T-helper 17 cell (primary cell): ENCODE measurements at places on chromosomes 16 and 17.

GRCh38 chr17:49687878-49688491 is 10.1 kb upstream of the SPOP start:
- peaks cover 27% of the 10 kb centered on the region for H3K4me1 ChIP-seq
- H3K4me3 ChIP-seq = peak overlapping the region; percentile 80
- H3K27ac ChIP-seq = peak overlapping the region; percentile 90
- DNase-seq = no peak
- H3K36me3 ChIP-seq = peaks cover 4% of the 10 kb centered on the region

- no peak for DNase-seq
- H3K27ac ChIP-seq = no peak overlapping the region
- H3K36me3 ChIP-seq = peaks cover 6% of the 10 kb centered on the region
These were observed 47.7 kb upstream of the XYLT1 start for GRCh38 chr16:17518441-17518840.

- H3K36me3 ChIP-seq = peaks cover 8% of the 10 kb centered on the region
- H3K27me3 ChIP-seq = no peaks in the 10 kb centered on the region
- DNase-seq = no peak
- H3K4me3 ChIP-seq = no peak overlapping the region
These were observed 136.0 kb upstream of the C17orf78 start for GRCh38 chr17:37239690-37240334.

DNA sequence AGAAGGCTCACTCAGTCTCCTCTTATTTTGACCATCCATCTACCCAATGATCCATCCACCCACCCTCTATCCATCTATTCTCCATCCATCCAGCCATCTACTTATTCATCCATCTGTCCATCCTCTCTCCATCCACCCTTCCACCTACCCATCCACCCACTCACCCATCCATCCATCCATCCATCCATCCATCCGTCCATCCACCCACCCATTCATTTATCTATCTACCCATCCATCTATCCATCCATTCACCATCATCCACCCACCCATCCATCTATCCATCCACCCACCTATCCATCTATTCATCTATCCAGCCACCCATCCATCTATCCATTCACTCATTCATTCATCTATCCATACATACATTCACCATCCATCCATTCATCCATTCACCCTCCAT is 45.8 kb upstream of the PLCG2 start:
- H3K4me3 ChIP-seq = no peak overlapping the region
- DNase-seq = no peak
- no peaks in the 10 kb centered on the region for H3K27me3 ChIP-seq

GRCh38 chr16:72621651-72622050 is 426.3 kb downstream of the ZFHX3 start:
- H3K4me1 ChIP-seq = no peaks in the 10 kb centered on the region
- no peaks in the 10 kb centered on the region for H3K36me3 ChIP-seq
- no peak overlapping the region for H3K4me3 ChIP-seq
- H3K27ac ChIP-seq = no peak overlapping the region

DNA sequence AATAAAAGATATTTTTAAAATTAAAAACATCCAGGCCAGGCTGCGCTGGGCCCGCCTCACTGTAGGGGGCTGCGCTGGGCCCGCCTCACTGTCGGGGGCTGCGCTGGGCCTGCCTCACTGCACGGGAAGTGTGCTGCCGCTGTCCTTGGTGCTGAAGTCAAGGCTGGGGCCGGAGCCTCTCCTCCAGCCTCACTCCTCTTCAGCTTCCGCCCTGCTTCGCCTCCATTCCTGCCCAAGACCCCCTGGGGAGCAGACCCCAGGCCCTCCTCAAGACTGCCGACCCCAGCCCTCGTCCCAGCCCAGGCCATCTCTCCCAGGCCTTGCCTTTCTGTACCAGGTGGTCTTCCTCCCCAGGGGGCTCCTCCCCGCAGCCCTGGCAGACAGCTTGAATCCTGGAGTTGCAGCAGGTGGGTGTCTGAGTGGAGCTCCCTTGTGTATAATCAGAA is 26.2 kb downstream of the ENDOV start:
- peaks cover 2% of the 10 kb centered on the region for H3K36me3 ChIP-seq
- DNase-seq = peak; percentile 39
- H3K4me1 ChIP-seq = peaks cover 3% of the 10 kb centered on the region

- H3K27me3 ChIP-seq = no peaks in the 10 kb centered on the region
- H3K36me3 ChIP-seq = no peaks in the 10 kb centered on the region
- peaks cover 7% of the 10 kb centered on the region for H3K4me1 ChIP-seq
- no peak overlapping the region for H3K4me3 ChIP-seq
These were observed 4.4 kb downstream of the NHERF2 start for GRCh38 chr16:2031081-2031577.

GRCh38 chr16:82043680-82044584 is 8.9 kb downstream of the HSD17B2 start:
- H3K4me3 ChIP-seq = no peak overlapping the region
- H3K36me3 ChIP-seq = no peaks in the 10 kb centered on the region
- peaks cover 31% of the 10 kb centered on the region for H3K27me3 ChIP-seq

- DNase-seq = no peak
- no peaks in the 10 kb centered on the region for H3K36me3 ChIP-seq
- peaks cover 10% of the 10 kb centered on the region for H3K4me1 ChIP-seq
- no peaks in the 10 kb centered on the region for H3K27me3 ChIP-seq
These were observed 11.7 kb upstream of the C16orf95 start for GRCh38 chr16:87328846-87329245.

DNA sequence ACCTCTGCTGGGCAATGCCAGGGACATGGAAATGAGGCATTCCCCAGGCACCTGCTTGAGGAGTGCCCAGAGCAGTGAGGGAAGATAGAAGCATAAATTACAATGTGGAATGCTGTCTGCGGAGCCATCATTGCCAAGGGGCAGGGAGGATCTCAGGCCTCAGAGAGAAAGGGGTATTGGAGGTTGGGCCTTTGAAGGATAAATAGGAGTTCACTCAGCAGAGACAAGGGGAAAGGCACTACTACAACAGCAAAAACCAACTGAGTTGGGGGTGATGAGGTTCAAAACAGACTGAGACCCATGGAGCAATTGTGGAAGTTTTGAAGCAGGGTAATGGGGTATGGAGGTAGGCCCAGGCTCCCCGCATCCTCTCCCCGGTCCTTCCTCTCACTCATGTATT is 32.8 kb downstream of the SREBF1 start:
- H3K36me3 ChIP-seq = peaks cover 2% of the 10 kb centered on the region
- H3K27ac ChIP-seq = peak overlapping the region; percentile 47
- no peak for DNase-seq
- H3K27me3 ChIP-seq = no peaks in the 10 kb centered on the region

- H3K27ac ChIP-seq = no peak overlapping the region
- H3K4me3 ChIP-seq = no peak overlapping the region
- no peaks in the 10 kb centered on the region for H3K4me1 ChIP-seq
- DNase-seq = no peak
- H3K36me3 ChIP-seq = no peaks in the 10 kb centered on the region
These were observed 13.3 kb downstream of the TVP23A start for GRCh38 chr16:10805334-10805733.

- H3K36me3 ChIP-seq = no peaks in the 10 kb centered on the region
- peak within 1 kb of the TSS; percentile 76 for H3K4me3 ChIP-seq
- DNase-seq = no peak
- no peaks in the 10 kb centered on the region for H3K27me3 ChIP-seq
These were observed at the start of gene CPNE7 for GRCh38 chr16:89575247-89576152. CPNE7 (plus strand) TSS chr16:89575758; CDS start chr16:89575898, 140 bp downstream.

GRCh38 chr17:36594626-36595401 is 3.1 kb downstream of the DHRS11 start:
- H3K4me1 ChIP-seq = peaks cover 22% of the 10 kb centered on the region
- H3K4me3 ChIP-seq = no peak overlapping the region
- DNase-seq = no peak

GRCh38 chr16:85041219-85042166 is 13.9 kb downstream of the KIAA0513 start:
- H3K27me3 ChIP-seq = no peaks in the 10 kb centered on the region
- H3K27ac ChIP-seq = no peak overlapping the region

DNA sequence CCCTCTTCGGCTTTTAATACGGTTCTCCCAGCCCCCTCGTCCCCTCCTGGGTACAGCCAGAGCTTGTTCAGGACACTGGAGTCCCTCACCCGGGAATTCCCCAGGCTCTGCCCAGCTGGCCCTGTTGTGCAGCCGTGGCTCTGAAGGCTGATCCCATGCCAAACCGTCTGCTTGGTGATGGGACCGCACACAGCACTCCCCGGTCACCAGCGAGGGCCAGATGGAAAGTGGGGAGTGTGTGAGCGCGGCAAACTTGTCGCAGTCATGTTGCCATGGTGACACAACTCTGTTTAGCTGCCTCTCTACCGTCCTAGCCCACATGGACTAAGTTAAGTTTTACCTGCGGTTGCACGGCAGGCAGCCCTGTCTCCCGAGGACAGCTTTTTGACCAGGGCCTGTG is 107.9 kb downstream of the RAP1GAP2 start:
- no peak overlapping the region for H3K4me3 ChIP-seq
- no peak for DNase-seq
- H3K36me3 ChIP-seq = peaks cover 6% of the 10 kb centered on the region
- H3K27me3 ChIP-seq = no peaks in the 10 kb centered on the region
- H3K27ac ChIP-seq = no peak overlapping the region
- peaks cover 21% of the 10 kb centered on the region for H3K4me1 ChIP-seq

DNA sequence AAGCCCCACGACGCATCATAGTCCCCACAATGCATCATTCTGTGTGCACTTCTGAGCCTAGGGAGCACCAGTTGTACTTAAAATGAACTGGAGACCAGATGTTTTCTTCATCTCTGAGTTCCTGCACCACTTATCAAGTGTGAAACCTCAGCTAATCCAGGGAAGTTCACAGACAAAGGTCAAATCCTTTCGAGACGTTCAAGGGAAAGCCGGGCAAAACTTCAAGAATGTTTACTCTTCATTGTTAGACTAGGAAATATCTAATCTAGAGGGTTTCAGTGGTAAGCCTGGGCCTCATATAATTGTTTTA is 4.6 kb upstream of the PMP22 start:
- peaks cover 5% of the 10 kb centered on the region for H3K4me1 ChIP-seq
- no peak for DNase-seq
- no peak overlapping the region for H3K4me3 ChIP-seq
- peaks cover 44% of the 10 kb centered on the region for H3K27me3 ChIP-seq
- no peaks in the 10 kb centered on the region for H3K36me3 ChIP-seq
- no peak overlapping the region for H3K27ac ChIP-seq

DNA sequence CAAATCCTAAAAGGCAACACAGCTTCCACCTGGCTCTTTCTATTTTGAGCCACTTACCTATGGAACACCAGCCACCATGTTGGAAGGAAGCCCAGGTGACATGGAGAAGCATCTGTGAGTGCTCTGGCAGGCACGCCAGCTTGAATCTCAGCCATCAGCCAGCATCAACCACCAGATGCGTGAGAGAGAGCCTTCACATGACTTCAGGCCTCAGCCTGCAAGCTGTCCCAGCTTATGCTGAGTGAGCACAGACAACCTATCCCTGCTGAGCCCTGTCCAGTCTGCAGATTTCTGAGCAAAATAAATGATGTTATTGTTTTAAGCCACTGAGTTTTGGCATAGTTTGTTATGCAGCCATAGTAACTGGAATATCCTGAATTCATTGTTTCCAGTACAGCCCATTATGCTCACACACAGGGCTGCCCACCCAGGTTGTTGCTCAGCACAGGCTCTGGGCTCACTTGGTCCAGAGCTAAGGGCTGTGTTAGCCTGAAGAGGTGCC is 35.1 kb downstream of the TMEM238L start:
- no peak for DNase-seq
- H3K4me1 ChIP-seq = peaks cover 2% of the 10 kb centered on the region
- no peaks in the 10 kb centered on the region for H3K27me3 ChIP-seq
- no peak overlapping the region for H3K4me3 ChIP-seq

DNA sequence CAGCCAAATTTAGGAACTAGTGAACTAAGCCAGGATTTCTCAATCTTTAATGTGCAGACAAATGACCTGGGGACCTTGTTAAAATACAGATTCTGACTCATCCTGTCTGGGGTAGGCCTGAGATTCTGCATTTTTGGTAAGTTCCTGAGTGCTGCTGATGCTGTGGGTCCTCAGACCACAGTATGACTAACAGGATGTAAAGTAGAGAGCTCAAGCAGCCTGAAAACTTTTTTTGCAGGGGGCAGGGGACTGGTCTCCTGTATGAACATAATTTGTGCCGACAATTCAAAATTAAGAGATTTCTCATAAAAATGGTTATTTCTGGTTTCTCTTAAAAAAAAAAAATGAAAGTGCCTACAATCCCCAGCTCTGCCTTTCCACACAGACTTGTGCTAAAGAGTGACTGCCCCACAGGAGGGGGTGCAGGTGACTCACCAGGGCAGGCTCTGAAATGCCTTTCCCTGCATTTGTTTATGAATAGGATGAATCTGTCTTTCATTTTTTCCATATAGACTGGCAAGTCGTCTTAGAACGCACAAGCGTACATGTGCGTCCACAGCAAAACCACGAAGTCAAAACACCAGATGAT is 271.5 kb downstream of the PHKB start:
- H3K27ac ChIP-seq = no peak overlapping the region
- H3K36me3 ChIP-seq = peaks cover 2% of the 10 kb centered on the region
- peaks cover 6% of the 10 kb centered on the region for H3K4me1 ChIP-seq
- no peak overlapping the region for H3K4me3 ChIP-seq
- no peak for DNase-seq
